ENCODE measurements at places on chromosomes 4 and X. TPM values are rescaled to one million over a fixed set of nuclear protein-coding genes. Genes with fewer than 3 reads are reported as not detected.

The ITIH6 gene
- not detected for polyA plus RNA-seq

The RIBC1 gene
- not detected for polyA plus RNA-seq

The SLC30A9 gene
- polyA plus RNA-seq = 48.5 TPM

The SLC38A5 gene
- polyA plus RNA-seq = not detected

The CENPVL2 gene
- polyA plus RNA-seq = 0.35 TPM
